G401 (cell line): ENCODE measurements at places on chromosomes 1 and 21. TPM values are rescaled to one million over a fixed set of nuclear protein-coding genes. Genes with fewer than 3 reads are reported as not detected.
A peak's percentile ranks its signal among the peaks of the same experiment; 100 is the strongest.

Gene KRTAP20-4
- total RNA-seq = not detected in 2 replicates

GRCh38 chr1:48048980-48049379 lies 51.8 kb upstream of the TRABD2B start:
- no peak for DNase-seq

GRCh38 chr1:211035821-211036380 lies 98.0 kb downstream of the KCNH1 start:
- no peak for DNase-seq

Gene DFFB
- total RNA-seq = 7.6 and 10.0 TPM in 2 replicates

- DNase-seq = no peak
Measured at GRCh38 chr1:204001166-204001901, 71.6 kb upstream of the SOX13 start.

Gene FNDC10
- 1.2 and 6.8 TPM in 2 replicates for total RNA-seq

Gene SNAPIN
- total RNA-seq = 49.8 and 58.2 TPM in 2 replicates

GRCh38 chr1:199157494-199157893 lies 518.7 kb downstream of the PTPRC start:
- peak; percentile 95 for DNase-seq

Gene NUDT4B
- total RNA-seq = 6.1 and 21.0 TPM in 2 replicates

- peak; percentile 34 for DNase-seq
Measured at GRCh38 chr1:2050793-2051682, 827 bp downstream of the PRKCZ start.

DNA sequence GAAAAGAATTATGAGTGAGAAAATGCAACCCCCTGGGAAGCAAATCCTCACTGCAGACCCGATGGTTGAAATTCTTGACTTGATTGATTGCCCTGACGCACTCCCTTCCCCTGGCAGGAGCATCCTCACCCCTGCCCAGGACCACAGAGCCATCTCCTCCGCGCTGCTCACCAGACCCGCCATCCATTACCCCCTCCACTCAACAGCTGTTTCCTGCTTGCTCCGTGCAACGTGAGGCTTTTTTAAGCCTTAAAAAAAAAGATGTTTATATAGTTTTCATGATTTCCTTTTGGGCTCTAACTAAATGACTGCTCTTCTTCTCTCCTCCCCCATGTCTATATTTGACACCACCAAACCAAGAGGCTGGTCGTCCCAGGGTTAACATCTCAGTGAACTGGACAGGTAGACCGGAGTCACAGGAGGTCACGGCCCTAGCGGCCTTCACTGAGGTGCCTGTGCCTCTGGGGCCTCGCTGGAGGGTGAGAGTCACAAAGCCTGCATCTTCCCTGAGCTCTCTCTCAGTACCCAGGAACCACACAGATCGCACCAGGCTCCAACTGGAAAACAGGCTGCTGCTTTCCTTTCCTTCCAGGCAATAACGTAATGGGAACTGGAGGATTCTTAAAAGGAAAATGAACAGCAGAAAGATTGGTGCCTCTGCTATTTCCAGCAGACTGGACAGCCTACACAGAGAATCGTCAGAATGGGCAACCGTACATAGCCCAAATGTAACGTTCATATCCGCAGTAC lies 49.8 kb downstream of the ZBTB18 start:
- DNase-seq = peak; percentile 77

DNA sequence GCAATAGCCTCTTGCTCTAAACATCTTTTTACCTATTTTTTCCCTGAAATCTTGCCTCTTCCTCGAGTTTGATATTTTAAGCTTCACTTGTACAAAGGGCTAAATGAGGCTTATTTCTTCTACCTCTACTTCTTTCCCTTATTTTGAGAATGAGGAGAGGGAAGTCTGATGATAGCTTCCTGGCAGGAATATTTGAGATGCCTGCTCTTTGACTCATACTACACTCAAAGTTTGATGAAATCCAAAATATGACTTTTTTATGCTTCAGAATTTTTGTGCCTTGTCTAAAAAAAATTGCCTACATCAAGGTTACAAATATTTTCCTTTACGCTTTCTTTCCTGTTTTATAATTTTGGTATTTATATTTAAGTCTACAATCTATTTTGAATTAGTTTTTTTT lies 624.4 kb upstream of the PLXNA2 start:
- no peak for DNase-seq

Gene OPRD1
- total RNA-seq = not detected in 2 replicates

DNA sequence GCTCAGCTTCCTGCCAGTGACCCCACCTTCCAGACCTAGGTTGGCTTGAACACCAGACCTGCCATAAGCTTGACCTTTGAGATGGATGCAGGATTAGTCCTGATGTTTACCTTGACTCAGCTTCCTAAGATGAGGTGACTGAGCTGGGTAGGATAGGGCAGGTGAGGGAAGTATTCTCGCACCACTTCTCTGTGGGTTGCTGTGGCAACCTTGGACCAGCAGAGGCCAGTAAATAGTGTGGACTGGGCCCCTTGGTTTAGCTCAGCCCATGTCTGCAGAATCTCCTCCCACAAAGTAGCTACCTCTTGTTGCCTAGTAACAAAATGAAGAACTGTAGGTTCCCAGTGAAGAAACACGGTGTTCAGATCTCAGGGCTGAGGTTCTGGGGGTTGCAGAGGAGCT lies 8.4 kb downstream of the RPS6KA1 start:
- peak; percentile 74 for DNase-seq

DNA sequence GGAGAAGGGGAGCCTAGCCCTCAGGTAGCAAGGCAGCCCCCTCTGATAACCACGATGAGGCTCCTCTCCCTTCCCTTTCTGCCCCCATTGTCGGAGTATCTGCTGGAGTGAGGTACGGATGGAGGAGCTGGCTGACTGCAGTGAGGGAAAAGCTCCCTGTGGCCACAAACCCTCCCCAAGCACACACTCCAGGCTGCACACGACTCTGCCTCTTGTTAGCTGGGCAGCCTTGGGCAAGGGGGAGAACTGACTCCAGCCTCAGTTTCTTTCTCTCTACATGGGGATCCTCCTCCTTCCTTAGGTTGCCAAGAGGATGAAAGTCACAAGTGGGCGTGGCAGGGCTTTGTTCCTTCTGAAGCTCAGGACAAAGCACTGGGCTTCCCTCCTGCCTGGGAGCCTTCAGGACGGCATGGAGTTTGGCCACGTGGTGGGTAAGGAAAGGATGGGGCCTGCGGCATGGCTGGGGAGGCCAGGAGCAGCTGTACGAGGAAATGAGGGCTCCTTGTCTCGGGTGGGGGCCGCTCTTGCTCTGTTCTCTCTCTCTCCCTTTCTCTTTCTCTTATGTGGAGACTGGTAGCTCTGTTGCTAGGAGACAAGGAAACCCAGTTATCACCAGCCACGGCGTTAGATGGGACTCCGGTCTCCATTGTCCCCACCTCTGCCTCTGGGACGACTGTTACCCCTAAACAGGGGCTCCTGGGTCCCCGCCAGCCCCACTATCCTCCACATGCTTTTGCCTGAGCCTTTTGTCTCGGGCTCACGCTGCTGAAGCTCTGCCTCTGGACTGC lies 39.7 kb downstream of the LRP8 start:
- no peak for DNase-seq

DNA sequence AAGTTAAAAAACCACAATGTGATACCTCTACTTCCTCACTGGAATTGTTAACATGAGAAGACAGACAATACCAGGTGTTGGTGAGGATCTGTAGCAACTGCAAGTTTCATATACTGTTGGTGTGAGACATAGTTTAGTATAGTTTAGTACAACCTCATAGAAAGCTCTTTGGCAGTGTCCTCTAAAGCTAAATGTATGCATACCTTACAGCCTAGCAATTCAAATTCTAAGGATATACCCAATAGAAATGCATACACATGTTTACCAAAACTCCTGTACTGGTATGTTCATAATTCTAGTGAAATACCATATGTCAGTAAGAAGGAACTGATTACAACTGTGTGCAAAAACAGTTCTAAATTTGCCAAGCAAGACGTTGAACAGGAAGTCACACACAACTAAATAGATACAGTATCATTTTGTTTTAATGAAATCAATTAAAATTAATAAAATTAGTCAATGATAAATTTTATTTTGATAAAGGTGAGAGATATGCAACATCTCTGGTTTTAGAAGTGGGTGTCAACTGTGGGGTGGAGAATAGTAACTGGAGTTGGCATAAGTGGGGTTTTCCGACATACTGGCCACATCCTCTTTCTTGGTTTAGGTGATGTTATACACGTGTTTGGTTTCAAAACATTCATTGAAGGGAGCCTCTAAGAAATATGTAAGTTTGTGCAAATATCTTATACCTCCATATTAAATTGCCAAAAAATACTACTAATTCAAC lies 450.7 kb downstream of the PTPRC start:
- DNase-seq = no peak
